ENCODE measurements at places on chromosomes 6 and 20. TPM values are rescaled to one million over a fixed set of nuclear protein-coding genes. Genes with fewer than 3 reads are reported as not detected.

DEFB124 gene
- total RNA-seq, result not detected

ARMC2 gene
- total RNA-seq, result 4.0 TPM

HRH3 gene
- total RNA-seq, result not detected

IPCEF1 gene
- not detected for total RNA-seq

TRIM31 gene
- total RNA-seq, result not detected

EEF1E1 gene
- 36.7 TPM for total RNA-seq

MMUT gene
- total RNA-seq, result 13.3 TPM

ARHGAP40 gene
- not detected for total RNA-seq

TTLL9 gene
- total RNA-seq, result not detected

PLEKHG1 gene
- total RNA-seq, result 0.59 TPM

CBLN4 gene
- not detected for total RNA-seq
